ENCODE measurements at places on chromosomes 16 and 17.

GRCh38 chr17:58082341-58082869 is 814 bp upstream of the DYNLL2 start:
- DNase-seq = no peak

GRCh38 chr16:11675561-11676511 is 7.6 kb downstream of the SNN start:
- no peak for DNase-seq

- DNase-seq = no peak
Measured at GRCh38 chr17:13055131-13055530, 37.3 kb upstream of the ELAC2 start.

GRCh38 chr16:13957197-13958078 is 37.5 kb downstream of the ERCC4 start:
- no peak for DNase-seq

DNA sequence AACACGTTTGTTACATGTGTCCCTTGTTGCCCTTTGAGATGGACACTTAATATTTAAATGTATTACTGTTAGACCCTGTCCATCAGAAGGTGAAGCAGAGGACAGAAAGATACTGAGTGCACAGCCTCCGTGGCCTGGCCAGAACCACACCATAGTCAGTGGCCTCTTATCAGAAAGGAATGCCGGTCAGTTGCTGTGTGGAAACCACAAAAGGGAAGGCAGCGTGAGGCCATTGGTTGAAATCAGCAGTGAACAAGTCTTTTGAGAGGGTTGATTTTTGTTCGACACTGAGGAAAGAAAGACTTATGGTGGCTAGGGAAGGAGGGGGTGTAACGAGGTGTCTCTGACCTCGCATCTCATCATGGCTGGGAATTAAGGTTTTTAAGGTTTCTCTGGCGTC is 85.4 kb upstream of the CLEC18A start:
- no peak for DNase-seq

DNA sequence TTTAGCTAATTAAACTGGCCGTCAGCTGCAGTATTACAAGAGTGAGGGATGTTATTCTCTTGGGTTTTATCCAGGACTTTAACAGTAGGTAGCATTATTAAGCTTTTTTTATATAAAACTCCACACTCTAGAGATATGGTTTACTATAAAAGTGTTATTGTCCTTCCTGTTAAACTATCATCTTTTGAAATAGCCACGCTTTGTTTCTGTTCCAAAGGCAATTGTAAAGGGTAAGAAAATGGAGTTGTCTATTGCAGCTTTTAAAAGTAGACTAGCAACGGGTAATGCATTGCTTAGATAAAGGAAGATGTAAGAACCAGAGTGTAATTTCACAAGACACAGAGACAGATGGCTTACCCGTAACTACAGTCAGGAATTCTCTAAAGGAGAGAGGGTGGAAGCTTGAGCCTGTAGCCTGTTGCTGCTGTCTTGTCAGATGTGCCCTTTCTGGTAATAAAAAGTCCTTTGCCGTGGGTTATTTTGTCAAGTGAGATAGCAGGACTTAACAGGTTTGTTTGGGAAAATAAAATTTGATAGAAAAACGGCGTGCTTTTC is 56.4 kb downstream of the WWOX start:
- no peak for DNase-seq

GRCh38 chr16:81096715-81097208 is 567 bp upstream of the GCSH start:
- no peak for DNase-seq

- DNase-seq = no peak
Measured at GRCh38 chr17:73313526-73314127, 1.8 kb upstream of the CDC42EP4 start.

DNA sequence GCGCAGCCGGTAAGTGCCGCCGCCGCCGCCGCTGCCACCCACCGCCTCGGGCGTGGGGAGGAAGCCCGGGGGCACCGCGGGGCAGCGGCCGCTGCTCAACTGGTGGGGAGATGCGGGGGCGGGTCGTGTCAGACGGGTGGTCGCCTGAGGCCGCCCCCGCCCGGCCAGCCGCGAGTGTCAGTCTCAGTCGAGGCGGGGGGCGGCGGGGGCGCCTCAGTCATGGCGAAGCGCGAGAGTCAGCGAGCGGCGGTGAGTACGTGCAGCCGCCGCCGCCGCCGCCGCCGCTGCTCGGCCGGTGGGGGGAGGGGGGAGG is 76.2 kb downstream of the CHD9 start:
- peak; percentile 2 for DNase-seq

DNA sequence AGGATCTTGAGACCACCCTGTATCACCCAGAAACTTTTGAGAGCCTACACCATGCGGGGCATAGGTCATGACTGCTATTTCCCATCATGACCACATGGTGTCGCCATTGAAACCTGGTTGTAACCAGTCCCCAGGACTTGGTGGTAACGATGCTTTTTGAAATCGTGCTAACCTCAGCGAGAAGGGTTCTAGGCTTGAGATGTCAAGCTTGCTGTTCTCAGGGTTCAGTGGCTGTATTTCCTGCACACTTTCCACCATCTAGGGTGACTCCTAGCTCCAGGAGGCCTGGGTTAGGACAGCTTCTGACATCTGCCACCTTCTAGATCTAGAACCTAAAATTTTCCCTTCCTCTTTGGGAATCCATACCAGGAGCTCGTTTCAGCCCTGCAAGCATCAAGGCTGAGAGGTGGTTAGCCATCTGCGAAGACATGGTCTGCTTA is 13.0 kb upstream of the SPNS3 start:
- no peak for DNase-seq

GRCh38 chr16:73052576-73052975 is 4.6 kb upstream of the ZFHX3 start:
- DNase-seq = no peak
